Stimulated activated CD4-positive, alpha-beta T cell treated with anti-CD3 and anti-CD28 coated beads, Interleukin-15, amount 100 ng/mL, for 1 hour (primary cell): ENCODE measurements at places on chromosomes 13 and 19.

DNA sequence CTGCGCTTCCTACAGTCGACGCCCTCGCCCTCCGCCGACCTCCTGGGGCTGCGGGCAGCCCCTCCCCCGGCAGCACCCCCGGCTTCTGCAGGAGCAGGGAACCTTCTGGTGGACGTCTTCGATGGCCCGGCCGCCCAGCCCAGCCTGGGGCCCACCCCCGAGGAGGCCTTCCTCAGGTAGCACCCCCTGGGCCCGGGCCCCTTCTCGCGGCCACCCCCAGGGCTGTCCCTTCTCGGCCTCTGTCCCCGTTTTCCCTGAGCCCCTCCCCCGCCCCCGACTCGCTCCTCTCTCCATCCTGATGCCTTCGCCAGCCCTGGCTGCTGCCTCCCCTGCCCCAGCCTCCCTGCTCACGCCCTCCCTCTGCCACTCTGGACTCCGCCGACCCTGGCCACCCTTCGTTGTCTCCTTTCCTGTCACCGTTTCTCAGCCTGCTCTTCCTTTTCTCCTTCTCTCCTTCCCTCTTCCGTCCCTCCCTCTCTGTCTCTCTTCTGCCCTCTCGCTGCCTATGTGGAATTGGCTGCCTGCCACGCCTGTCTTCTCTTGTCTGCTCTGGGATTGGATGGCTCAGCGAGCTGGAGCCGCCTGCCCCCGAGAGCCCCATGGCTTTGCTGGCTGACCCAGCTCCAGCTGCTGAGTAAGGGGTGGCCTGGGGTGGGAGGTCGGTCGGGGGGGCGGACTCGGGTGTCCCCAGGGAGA, 11.0 kb downstream of the FUZ start:
- no peak for DNase-seq

DNA sequence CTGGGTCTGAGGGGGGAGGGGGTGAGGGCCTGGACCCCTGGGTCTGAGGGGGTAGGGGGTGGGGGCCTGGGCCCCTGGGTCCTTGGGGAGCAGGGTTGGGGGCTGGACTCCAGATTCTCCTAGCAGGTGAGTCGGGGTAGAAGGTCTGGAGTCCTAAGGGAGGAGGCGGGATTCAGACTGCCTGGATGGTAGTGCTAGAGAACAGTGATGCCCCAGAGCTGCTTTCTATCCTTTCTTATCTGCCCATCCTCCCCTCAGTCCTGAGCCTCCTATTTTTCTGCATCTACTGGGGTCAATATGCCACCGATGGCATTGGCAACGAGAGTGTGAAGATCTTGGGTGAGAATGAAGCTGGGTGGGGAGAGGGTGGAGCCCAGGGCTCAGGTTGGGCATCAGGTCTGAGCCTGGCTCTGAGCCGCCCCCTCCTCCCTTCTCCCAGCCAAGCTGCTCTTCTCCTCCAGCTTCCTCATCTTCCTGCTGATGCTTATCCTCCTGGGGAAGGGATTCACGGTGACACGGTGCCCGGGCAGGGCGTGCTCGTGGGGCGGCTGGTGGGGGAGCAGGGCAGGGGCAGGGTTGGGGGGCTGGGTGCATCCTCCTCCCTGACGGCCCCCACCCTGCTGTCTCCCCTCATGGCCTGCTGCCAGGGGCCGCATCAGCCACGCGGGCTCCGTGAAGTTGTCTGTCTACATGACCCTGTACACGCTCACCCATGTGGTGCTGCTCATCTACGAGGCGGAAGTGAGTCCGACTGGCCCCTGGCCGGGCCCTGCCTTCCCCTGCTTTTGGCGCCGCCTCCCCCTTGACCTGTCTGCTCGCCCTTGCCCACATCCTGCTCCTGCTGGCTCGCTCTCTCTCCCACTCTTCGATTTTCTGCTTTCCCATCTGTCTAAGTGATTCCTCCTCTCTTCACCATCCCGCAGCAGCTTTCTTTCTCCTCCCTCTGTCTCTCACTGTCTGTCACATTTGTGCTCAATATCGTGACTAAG, 3.4 kb downstream of the TMEM145 start:
- DNase-seq = no peak

GRCh38 chr19:4089400-4089908, 22.8 kb upstream of the ZBTB7A start:
- no peak for DNase-seq

DNA sequence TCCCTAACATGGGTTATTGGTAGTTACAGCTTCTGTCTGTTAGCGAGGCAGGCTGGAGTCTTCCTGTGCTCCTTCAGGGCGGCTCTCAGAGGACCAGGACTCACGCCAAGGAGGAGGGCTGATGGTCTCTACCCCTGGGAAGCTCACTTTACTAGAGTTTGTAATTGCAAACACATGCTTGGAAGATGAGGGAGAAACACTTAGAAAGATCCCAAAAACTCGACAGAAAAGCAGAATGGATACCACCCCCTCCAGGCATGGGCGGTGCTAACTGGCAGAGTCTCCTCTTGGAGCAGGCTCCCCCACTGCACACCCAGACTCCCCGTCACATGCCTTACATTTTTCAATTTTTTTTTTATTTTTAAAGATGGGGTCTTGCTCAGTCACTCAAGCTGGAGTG, 62.0 kb downstream of the PARP4 start:
- DNase-seq = no peak

- DNase-seq = no peak
These were observed 39.9 kb downstream of the ZNF611 start for GRCh38 chr19:52694921-52695320.

DNA sequence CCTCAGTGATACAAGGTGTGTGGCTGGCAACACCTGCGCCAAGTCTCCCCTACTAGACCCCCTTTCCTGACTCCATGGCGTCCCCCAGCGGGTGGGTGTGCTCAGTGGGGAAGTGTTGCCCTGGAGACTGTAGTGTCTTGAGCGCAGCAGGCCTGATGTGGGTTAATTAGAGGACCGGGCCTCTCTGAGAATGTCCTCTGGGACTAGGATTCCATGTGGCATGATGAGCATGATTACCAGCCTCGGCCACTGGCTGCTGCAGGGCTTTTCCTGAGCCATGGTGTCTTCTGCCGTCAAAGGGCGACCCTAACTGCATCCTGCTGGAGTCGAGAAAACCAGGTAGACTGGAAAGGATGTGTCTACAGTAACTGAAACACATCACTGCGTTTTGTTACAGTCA, 28.1 kb downstream of the MICOS13 start:
- no peak for DNase-seq

DNA sequence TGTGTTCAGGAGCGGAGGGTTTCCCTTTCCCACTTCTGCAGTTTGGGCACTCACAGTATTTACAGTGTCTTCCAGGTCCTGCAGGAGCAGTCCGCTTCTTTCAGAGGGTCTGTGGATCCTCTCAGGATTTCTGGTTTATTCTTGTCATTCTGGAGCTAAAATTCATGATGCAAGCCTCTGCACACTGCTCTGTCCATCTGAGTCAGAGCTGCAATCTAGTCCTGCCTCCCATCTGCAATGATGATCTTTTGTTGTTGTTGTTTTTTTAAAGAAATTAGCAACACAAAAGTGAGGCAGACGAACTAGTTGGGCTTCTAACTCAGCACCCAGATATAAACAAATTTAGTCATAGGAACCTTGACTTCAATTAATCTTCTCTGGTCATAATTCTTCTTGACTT, 86.5 kb downstream of the DLEU7 start:
- no peak for DNase-seq

- DNase-seq = no peak
These were observed 720 bp downstream of the FARP1 start for GRCh38 chr13:98143601-98144026.

GRCh38 chr19:15540435-15540834, 32.1 kb downstream of the CYP4F22 start:
- no peak for DNase-seq

GRCh38 chr13:51370116-51370515, 30.6 kb downstream of the SERPINE3 start:
- no peak for DNase-seq

DNA sequence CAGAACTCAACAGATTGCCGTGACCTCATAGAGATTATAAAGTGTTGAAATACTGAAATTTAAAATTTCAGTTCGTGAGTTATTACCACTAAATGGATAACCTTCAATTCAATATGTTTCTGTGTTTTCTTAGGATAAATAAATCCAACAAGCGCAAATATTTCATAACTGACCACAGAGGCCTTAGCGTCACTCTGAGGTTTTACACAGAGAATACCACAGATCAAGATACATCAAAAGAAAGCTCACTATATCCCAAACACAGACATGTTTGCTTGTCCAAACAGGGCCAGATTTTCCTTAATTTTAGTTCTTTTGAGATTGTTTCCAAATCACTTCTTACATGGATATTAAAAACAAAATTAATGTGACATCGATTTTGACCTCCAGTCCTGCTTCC, 235.8 kb downstream of the EFNB2 start:
- DNase-seq = no peak

DNA sequence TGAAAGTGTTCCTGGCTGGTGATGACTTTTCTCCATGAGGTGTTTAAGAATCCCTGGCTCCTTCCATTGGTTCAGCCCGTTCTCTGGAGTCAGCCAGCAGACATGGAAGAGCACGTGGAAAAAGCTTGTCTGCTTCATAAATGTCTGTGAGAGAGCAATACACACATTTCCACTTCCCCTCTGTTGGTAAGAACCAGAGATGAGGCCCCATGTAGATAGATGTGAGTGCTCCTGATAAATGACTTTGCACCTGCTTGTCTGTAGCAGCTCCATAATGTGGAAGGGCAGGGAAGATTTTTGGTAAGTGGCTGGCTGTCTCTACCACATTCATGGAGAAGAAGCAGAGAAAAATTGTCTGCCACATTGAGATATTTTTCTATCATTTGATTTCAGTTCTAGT, 325.8 kb downstream of the LMO7 start:
- DNase-seq = no peak

DNA sequence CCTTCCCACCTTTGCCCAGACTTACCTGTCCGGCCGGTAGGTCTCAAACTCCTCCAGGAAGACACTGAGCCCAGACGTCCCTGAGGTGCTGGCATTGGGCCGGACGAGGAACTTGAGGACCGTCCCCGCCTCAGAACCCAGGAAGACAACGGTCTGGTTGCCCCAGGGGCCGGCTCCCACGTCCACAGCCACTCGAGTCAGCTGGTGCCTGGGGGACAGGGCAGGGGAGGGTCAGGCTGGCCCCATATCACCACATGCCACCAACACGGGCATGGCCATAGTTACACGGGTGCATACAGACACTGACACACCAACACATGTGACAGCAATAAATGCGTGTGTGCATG, 8.4 kb upstream of the LRG1 start:
- no peak for DNase-seq

GRCh38 chr19:46365561-46365960, 18.7 kb downstream of the PPP5C start:
- no peak for DNase-seq

GRCh38 chr19:19427944-19428343, 22.5 kb downstream of the GATAD2A start:
- DNase-seq = no peak

GRCh38 chr19:56842412-56842811, 1.9 kb upstream of the PEG3 start:
- no peak for DNase-seq

- no peak for DNase-seq
These were observed 646.2 kb upstream of the ATXN8OS start for GRCh38 chr13:69461397-69461796.
